ENCODE measurements at places on chromosomes 11 and 22.

DNA sequence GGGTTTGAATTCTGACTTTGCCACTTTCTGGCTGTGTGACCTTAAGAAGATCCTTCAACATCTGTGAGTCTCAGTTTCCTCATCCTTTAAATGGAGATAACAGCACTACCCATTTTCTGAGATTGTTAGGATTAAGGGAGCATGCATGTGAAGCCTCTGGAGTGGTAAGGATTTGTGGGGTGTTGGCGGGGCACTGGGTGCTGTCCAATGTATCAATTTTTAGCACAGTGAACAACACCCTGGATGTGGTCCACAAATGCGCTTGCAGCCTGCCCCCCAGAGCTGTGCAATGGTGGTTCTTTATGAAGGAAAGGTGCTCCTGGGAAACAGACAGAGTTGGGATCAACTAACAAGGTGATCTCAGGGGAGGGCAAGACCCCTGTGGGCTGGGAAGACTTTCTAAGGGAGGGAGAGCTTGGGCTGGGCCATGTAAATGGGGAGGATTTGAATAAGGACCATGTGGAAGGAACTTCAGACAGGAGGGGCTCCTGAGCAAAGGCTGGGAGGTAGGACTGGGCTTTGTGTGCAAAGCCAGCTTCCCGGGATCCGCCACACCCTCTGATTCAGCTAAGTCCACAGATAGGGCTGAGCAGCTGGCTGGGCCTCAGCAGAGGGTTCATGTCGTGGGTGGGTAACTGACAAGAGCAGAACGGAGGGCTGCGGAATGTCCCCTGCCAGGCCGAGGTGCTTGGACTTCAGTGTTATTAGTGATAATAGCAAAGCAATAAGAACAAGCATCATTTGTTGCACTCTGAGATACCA is 22.7 kb upstream of the RASD2 start:
- no peak for DNase-seq

DNA sequence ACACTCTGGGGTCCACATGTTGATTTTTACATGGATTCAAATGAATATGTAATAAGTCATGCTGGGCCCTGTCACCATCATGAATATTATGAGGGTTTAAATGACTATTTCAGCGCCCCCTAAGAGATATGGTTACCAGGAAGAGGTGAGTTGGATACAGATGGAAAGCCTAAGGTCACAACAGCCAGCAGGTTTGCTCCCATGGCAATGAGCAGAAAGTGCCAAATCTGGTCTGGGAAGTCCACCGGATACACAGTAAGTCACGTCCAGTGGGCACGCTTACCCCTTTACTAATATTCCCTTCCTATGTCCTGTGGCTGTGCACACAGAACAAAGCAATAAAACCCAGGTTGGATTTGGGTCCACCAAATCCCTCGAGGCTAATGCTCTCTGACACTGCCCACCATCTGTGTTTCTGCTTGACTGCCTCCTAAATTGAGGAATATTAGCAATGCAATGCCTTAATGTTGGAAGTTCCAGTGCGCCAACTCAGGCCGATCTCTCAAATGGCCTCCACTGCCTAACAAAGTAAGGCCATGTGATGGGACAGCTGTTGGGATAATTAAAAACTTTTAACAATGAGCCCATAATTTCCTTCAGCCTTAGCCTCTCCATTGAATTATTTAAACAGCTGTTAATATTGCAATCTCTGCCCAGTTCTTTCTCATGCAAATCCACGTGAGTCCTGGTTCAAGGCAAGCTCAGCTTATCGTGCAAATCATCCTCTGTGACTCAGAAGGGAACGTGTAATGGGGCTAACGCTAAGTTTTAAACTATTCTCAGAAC is 97.6 kb downstream of the SLC1A2 start:
- DNase-seq, result no peak

DNA sequence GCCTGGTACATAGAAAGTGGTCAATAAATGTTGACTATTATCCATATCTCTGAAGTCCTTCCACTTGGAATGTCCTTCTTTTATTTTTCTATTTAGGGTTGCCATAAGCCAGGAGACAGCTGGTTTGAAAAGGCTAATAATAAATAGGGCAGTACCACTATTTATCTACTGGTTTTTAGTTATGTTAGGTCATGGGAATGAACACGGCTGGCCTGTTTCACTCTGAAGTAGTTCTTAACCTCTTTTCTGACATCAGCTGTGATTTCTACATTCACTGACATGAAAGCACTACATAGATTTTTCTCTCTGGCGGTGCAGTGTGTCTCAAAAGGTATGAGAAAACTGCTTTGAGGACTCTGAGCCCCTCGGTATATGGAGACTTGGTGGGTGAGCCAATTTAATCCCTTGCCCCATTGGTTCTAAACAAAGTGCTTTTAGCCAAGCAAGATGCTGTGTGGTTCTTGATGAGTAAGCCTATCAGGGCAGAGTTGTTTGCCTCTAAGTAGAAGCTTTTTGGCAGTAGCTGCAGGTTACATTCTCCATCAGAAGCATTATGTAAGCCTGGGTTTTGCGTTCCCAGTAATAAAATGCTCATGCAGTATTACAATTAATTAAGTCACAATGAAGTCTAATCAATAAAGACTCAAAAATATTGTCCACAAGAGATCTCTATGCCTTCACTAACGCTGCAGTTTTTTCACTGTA is 48.7 kb upstream of the APOA1 start:
- no peak for DNase-seq

- no peak for DNase-seq
Observed at GRCh38 chr11:15093432-15093831, 20.0 kb downstream of the CALCB start.

GRCh38 chr11:73513707-73514106 is 84.2 kb downstream of the FAM168A start:
- no peak for DNase-seq

GRCh38 chr11:114816791-114817190 is 138.5 kb downstream of the NXPE2 start:
- DNase-seq, result no peak

- DNase-seq, result no peak
Observed at GRCh38 chr11:19088791-19089190, 28.2 kb upstream of the ZDHHC13 start.

All from natural killer cell treated with Interleukin-12 subunit alpha and Interleukin-12 subunit beta and Interleukin-15 and Interleukin-18, amount 100 ng/mL, for 72 hours (primary cell).